ENCODE measurements at places on chromosomes 12 and 14. TPM values are rescaled to one million over a fixed set of nuclear protein-coding genes. Genes with fewer than 3 reads are reported as not detected.
A peak's percentile ranks its signal among the peaks of the same experiment; 100 is the strongest.

TMTC3 gene
- 32.6 TPM for total RNA-seq

TMEM233 gene
- 1.4 TPM for total RNA-seq

PCNX1 gene
- total RNA-seq: 40.1 TPM

P3H3 gene
- 17.4 TPM for total RNA-seq

DNA sequence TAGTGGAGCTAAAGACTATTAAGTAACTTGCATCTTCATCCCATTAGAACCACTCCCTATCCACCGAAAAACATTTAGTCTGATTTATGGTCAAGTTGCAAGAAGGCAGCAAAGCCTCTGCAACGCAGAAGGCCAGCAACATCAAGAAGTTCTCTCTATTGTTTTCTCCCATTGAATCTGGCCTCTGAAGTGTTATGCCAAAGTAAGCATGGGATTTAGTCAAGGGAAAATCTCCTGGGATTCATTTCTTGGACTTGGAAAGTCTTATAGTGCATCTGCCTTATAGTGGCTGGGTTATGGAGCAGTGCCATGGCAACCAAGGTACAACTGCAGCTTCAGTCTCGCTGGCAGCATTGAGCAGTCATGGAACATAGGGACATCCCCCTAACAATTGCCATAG, 87.7 kb upstream of the KRR1 start:
- DNase-seq: no peak

GRCh38 chr14:76245097-76245496, 93.4 kb downstream of the GPATCH2L start:
- DNase-seq: peak; percentile 25

GRCh38 chr14:72512281-72512680, 381.6 kb downstream of the DPF3 start:
- DNase-seq: no peak

- DNase-seq: no peak
These were observed 12.7 kb downstream of the C14orf132 start for GRCh38 chr14:96051642-96052540.

DNA sequence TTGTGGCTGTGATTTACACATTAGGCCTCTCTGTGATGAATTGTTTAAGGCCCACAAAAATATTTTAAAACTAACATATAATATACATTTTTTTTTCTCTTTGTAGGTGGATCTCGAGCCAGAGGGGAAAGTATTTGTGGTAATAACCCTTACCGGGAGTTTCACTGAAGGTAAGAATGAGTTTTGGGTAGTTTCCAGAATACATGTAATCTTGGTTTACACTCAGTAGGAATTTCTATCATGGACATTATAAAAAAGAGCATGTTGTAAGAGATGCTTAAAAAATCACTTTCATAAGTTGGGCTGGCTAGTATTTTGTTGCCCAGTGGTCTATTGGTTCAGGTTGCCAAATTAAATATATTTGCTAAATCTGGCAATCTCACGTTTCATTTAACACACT, 69.7 kb downstream of the PRKCH start:
- no peak for DNase-seq

DNA sequence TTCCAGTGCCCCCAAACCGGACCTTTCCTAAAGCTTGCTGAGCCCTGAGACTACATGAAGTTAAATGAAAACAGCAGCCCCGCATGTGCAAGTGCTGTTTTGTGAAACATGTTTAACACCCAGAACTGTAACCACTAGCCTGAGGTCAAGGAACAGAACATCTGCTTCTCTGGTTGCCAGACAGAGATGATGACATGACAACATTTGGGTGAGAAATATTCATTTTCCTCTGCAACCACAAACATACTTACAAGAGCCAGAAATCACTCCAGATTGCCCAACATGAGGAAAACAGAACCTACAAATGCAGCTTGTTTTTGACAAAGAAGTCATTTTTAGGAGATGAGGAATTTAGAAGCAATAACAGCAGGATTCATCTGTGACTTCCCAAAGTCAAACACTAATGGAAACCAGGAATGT, 110.4 kb downstream of the BCAT1 start:
- DNase-seq: peak; percentile 77

- DNase-seq: no peak
These were observed 202.3 kb downstream of the KIF21A start for GRCh38 chr12:39240587-39240986.

- DNase-seq: peak; percentile 77
These were observed 132.6 kb upstream of the PLEKHG7 start for GRCh38 chr12:92570056-92570753.

DNA sequence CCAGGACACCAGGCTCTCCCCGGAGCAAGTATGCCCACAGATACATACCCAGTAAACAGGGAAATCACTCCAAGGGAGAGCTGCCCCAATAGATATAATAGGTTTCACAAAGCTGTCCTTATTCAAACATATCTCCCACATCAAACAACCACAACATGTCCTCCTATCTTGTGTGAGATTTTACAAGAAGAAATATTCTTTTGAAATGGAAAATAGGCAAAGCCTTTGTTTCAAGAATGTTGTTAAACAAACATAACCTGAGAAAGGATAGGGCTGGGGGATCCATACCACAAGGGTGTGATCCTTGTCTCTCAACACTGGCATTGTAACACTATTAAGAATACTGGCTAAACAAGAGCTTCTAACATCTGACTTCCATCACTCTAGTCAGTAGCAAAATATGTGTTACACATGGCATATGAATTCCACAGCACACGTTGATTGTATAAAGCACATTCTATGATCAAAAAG, 32.9 kb downstream of the LGR5 start:
- no peak for DNase-seq

- no peak for DNase-seq
These were observed 7.0 kb downstream of the NKX2-1 start for GRCh38 chr14:36513012-36513420.

DNA sequence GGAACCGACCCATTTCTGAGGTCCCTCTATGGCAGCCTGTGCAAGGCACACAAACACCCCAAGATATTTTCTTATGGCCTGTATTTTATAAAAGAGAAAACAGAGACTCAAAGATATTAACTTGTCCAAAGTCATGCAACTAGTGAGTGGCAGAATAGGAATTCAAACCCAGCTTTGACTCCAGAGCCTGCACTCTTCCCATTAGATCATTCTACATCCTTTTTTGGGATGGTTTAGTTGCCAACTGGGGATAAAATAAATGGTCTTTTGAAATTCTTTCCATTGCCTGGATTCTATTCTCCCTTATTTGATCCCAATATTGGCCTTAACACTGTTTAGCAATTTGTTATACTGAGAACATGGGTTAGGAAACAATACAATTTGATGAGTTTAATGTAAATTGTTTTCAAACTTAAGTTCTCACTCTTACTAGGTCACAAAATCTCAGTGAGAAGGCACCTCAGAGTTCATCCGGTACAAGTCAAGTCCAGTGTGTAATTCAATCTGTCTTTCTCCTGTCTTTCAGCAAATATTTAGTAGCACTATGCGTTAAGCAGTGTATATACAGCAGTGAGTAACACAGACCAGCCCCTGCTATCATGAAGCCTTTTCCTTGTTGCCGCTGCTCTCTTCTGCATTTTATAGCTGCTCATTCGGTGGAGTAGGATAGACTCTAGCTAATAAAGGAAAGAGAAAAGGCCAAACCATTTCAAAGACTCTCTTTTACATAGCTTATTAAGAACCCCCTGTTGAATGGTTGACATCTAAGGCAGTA, 162.1 kb upstream of the IFNG-AS1 start:
- peak; percentile 22 for DNase-seq

GRCh38 chr14:94393474-94393873, 5.1 kb upstream of the SERPINA1 start:
- DNase-seq: no peak

- no peak for DNase-seq
These were observed 30.8 kb downstream of the PLEKHG3 start for GRCh38 chr14:64734990-64735389.

DNA sequence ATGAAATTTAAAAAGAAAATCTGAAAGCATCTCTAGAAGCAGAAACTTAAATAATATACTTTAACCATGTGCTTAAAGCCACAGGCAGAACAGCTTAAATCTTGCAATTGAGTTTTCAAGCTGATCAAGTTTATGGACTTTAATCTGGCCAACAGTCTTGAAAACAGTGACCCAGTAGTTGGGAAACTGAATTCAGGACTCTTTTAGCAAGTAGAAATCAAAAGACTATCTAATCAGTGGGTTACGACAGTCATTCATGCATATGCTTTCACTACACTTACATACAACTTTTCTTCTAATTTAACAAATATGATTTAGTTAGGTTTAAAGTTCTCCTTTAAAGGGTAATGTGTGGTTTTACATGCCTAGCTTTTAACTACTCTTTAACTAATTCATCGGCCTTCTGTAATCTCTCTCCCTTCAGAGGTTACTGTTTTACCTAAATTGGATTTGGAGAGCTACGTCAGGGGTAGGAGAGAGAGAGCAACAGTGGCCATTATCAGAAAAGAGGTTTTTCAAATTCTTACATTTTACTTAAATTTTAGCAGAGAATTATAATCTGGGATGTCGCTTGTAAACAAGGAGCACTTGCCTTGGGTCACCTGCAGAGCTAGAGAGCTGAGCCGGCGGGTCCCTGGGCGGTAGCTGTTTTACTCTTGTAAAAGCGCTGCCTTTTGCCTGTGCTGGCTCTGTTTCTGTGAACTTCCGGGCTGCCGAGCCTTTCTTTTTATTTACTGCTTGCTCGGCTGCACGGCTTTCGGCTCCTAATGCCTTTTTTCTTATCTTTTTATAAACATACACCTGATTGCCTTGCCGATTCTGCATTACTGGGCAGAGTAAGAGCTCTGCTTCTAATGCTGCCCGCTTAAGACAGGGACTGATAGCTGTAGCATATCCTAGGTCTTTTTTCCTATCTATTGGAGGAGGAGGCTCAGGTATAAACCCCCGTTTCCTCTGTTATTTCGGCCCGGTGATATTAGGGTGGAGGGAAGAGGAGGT, 17.4 kb upstream of the LYZ start:
- DNase-seq: peak; percentile 35

Data from renal cortical epithelial cell (primary cell).